ENCODE measurements at places on chromosomes 2 and 18.

GRCh38 chr2:113167115-113167932 lies 6.4 kb upstream of the PSD4 start:
- DNase-seq: no peak

- DNase-seq: no peak
Measured at GRCh38 chr2:26952374-26952773, 18.1 kb upstream of the MAPRE3 start.

GRCh38 chr2:12759248-12759647 lies 42.5 kb downstream of the TRIB2 start:
- peak; percentile 91 for DNase-seq

GRCh38 chr2:59314031-59314766 lies 1073.1 kb upstream of the FANCL start:
- DNase-seq: no peak

GRCh38 chr2:149826471-149827125 lies 239.0 kb upstream of the MMADHC start:
- DNase-seq: no peak

DNA sequence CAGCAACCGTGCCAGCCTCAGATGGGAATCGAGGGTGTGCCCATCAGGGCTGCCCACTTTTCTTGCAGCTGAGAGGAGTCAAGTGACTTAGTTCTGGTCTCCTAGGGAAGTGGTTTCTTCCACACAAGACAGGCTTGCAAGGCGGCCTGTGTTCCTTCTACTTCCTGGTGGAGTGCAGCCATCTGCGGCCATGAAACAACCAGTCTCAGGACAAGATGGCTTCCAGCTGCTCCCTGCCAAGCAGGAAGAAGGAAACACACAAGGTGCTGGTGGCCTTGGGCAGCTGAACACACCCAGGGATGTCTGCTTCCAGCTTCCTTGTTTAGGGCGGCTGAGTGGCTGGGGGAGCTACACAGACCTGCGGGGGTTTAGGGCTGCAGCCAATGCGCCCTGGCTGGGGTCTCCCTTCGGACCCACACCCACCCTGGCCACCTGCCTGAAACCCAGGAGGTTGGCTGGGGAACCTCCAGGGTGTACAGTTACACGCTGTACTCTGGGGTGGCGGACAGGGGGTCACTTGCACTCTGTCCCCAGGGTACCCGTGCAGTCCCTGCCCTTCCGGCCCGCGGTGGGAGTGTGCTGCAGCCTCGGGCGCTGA lies 34.7 kb downstream of the PTPN18 start:
- no peak for DNase-seq

DNA sequence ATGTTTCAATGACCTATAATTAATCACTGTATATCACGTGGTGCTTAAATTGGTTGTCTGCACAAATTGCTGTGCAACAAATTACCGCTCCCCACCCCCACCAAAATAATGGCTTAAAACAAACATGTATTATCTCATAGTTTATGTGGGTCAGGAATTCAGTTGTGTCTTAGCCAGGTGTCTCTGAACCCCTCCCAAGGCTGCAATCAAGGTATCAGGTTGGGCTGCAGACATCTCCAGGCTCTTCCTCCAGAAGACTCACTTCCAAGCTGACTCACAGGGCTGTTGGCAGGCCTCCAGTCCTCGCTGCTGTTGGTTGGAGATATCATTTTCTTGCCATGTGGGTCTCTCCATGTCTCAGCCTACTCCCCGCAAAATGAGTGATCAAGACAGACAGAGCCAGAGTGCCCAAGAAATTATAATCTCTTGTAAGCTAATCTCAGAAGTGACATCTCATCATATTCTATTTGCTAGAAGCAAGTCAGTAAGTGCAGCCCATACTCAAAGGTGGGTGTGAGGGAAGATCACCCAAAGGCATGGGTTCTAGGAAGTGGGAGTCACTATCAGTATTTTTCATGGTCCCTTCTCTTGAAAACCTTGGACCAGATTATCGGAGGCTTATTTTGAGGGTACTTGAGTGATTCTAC lies 38.4 kb downstream of the SPC25 start:
- DNase-seq: peak; percentile 10

- DNase-seq: no peak
Measured at GRCh38 chr2:182166406-182166805, 180.8 kb downstream of the PPP1R1C start.

- DNase-seq: no peak
Measured at GRCh38 chr2:225598897-225599296, 199.4 kb downstream of the NYAP2 start.

DNA sequence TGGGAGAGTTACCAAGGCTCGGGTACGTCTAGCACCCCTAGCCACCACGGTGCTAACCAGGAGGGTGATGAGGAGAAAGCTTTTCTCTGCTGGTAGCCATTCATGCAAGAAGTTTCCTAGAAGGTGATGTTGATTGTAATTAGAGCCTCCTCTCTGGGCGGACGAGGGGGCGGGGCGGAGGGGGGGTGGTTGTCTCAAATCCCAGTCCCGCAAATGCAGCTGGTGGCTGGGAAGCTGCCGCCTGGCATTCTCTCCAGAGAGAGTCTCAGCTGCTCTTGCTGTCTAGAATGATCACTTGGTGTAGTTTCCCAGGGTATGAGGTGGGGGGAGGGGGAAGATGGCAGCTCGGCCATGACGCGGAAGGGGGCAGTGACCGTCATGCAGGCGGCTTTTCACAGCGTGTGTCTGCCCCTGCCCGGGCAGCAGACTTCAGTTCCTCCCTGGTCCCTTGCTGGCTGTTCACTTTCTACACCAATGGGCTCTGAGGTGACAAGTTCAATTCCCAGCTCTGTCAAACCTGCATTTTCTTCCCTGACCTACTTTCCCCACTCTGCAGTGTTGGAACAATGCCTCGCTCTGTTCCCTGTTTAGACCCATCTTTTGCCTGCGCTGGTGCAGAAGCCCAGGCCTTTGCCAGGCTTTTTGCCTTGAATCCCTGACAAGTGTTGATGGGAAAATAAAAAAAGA lies 61.5 kb upstream of the KLF7 start:
- DNase-seq: no peak

GRCh38 chr18:55236150-55236931 lies 277.1 kb upstream of the CCDC68 start:
- DNase-seq: no peak

DNA sequence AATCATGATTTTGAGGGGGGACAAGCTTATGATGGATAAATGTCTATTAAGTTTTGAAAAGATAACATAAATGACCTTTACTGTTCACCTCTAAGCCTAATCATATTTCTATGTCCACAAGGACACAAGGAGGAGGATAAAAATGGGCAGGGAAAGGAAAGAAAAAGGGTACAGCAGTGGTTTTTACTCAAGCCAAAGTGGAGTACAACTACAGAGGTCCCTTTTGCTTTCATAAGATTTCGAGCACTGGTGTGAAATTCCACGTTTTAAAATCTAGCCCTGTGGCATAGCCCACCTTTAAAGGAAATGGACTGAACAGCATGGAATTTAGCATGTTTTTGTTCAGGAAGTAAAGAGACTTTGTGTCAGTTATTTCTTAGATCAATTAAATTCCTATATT lies 19.2 kb downstream of the FN1 start:
- no peak for DNase-seq

- DNase-seq: no peak
Measured at GRCh38 chr18:23585007-23585871, 1.1 kb downstream of the NPC1 start.

- no peak for DNase-seq
Measured at GRCh38 chr2:237865623-237866041, 6.2 kb downstream of the RAMP1 start.

DNA sequence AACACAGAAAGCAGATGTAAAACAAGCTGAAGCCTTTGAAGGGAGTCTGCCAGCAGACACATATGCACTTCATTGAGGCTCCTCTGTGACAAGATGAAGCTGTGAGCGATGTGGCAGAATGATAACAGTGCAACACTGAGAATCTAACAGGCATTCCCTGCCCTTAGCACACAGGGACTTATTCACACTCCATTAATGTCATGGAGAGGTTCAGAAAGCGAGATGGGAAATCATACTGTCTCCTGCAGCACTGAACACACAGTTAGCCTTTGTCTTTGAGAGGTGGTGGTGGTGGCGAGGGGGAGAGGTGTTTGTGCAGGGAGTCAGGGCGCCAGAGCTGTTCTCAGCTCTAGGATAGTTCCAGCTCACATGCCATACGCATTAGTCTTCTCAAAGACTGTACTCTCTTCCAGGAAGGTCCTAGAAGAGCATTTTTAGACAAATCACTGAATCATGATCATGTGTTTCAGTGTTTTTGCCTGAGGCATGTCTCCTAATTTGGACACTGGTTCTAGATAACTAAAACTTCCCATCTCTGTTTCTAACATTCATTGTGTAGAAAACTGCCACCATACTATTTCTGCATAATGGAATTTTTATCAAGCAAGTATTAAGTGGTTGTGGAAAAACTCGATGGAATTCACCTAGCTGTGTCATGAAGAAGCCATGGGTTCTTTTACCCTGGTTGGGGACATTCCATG lies 93.5 kb upstream of the ITGB6 start:
- DNase-seq: peak; percentile 78

DNA sequence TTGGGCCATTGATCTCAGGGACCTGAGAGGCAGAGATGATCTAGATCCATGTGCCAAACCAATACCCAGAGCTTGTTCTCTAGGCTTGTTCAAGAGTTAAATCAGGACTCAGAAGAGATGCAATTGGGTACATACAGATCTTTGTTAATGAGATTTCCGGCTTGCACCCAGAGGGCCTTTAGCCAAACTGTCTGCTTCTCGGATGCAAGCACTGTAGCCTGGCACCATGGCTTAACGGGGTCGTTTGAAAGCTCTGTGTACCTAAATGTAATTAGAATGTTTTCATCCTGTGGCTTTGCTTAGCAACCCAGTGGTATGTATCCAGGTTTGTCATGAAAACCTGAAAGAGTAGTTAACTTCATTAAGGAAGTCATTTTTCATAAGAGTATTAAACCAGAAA lies 94.2 kb downstream of the TPGS2 start:
- DNase-seq: no peak

- no peak for DNase-seq
Measured at GRCh38 chr18:11905613-11906012, 2.5 kb downstream of the MPPE1 start.

Data from AG09309 (cell line).